H9 (cell line): ENCODE measurements at places on chromosomes 2 and 18. TPM values are rescaled to one million over a fixed set of nuclear protein-coding genes. Genes with fewer than 3 reads are reported as not detected.

MAB21L4 gene
- 0.15 and 0.37 TPM in 2 replicates for total RNA-seq

MC5R gene
- total RNA-seq, result not detected in 2 replicates

MARCHF4 gene
- 0.26 and 0.33 TPM in 2 replicates for total RNA-seq

SFTPB gene
- not detected in 2 replicates for total RNA-seq

PPP1R1C gene
- total RNA-seq, result 4.0 and 5.4 TPM in 2 replicates

GKN1 gene
- total RNA-seq, result not detected in 2 replicates

CMPK2 gene
- total RNA-seq, result 0.64 and 0.90 TPM in 2 replicates

DNA sequence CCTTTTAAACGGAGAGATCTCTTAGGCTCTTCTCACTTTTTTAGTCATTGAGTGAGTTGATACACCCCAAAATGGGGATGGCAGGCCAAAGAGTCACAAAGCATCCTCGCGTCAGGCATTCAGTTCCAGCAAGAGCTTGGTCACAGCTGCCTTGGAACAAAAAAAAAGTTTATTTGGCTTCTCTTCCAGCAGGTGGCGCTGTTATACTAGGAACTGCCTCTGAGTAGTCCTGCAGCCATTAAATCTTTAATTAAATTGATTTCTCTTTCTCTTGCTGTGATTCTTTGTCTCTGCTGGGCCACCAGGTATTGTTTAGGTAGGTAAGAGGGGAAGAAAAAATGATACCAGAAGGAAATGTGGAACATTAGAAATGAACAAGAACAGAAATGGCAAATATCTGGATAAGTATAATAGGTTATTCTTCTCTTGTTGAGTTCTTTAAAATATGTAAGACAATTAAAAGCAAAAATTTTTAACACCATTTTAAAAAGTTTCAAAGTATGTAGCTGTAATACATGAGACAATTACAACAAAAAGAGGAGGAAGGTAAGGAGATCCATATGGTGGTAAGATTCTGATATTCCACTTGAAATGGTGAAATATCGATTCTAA is 175.1 kb downstream of the GALNT1 start:
- H3K27ac ChIP-seq, result no peak overlapping the region
- no peaks in the 10 kb centered on the region for H3K27me3 ChIP-seq
- no peak overlapping the region for H3K4me3 ChIP-seq
- peak; percentile 72 for DNase-seq
- H3K36me3 ChIP-seq, result peaks cover 22% of the 10 kb centered on the region

DNA sequence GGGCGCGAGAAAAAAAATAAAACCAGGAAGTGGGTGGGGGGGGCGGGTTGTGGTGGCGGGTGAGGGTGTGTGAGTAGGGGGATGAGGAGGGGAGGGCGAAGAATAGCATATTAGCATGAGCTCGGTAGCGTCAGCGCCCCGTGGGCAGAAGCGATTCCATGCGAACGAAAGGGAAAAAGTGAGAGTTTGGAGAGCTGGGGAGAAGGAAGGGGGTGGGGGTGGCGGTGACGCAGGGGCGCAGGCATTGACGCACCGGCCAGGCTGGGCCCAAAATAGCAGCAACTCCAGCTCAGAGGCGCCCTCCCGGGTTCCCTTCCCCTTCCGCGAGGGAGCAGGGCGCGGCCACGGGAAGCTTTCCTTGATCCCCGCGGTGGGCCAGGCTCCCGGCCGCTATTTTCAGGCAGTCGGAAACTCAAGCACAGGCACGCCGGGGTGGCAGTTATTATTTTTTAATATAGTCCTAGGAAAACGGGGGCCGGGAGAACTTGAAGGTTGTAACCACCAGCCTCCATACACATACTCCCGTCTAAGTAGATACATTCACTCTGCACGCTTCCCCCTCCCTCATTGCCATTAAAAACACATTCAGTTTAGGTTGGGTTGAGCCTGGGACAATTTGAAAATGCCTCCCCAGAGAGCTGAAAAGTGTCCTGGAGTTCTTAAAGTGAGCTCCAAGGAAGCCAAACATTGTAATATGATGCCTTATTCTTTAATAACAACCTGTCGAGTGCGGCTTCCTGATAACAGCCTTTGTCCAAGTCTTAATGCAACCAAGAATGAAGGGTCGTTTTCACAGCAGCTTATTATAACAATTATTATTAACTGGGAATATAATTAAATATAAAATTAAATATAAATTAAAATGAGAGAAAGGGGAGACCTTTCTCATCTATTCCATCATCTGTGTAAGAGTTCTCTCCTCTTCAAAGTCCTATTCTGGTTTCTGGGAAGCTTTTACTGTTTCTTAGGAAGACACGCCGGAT is 2.3 kb upstream of the NR4A2 start:
- peaks cover 20% of the 10 kb centered on the region for H3K27me3 ChIP-seq
- peaks cover 2% of the 10 kb centered on the region; the same call in 1 of the 2 replicates for H3K36me3 ChIP-seq
- no peaks in the 10 kb centered on the region; the same call in none of the 2 replicates for H3K4me1 ChIP-seq
- peak; percentile 76 for DNase-seq
- no peak overlapping the region for H3K27ac ChIP-seq

DNA sequence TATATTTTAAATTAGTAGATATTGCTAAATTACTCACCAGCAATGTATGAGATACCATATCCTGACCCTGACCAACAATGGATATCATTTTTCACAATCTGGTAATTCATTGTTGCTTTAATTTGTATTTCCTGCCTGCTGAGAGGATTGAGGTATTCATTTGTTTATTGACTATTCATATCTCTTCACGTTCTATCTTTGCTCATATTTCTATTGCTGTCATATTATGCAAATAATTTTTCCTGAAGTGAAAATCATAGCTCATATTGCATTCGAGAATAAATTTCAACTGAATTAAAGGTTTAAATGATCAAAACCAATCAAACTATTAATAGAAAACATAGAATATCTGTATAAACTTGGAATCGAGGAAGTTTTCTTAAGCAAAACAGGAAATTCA is 31.0 kb downstream of the INO80D start:
- H3K4me1 ChIP-seq, result no peaks in the 10 kb centered on the region
- H3K4me3 ChIP-seq, result no peak overlapping the region
- DNase-seq, result no peak
- peaks cover 72% of the 10 kb centered on the region for H3K36me3 ChIP-seq

DNA sequence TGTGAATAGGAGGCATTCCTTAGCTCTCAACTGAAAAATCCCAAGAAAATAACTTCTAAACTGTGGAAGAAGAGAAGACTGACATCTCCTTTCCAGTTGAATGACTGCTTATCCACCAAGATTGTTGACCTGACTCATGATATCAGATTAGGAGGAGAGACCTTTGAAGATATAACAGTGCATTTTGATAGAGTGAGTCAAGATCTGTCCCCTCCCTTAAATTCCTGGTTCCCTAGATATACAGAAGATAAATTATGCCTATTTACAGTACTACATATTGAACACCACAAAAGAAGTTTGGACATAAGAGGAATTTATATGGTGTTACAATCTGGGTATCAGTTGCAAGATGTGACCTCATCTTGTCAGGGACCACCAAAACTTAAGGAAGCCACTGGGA is 285.3 kb upstream of the ZSWIM2 start:
- no peak for DNase-seq
- no peak overlapping the region for H3K27ac ChIP-seq
- no peaks in the 10 kb centered on the region for H3K27me3 ChIP-seq

DNA sequence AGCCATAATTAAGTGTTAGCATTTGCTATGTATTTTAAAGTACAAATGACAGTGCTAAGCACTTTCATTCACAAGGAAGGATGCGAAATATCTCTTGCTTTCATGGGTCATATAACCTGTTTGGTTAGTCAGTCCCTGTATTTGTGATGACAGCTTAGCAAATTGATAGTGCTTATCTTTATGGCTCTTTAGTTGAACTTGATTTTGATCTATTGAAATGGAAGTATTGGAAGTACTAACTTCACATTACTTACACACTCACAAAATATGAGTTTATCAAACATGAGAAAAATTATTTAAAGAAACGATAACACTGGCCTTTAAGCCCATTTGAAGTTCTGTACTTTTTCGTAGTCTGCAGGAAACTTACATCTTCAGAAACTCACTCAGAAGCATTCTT is 97.4 kb upstream of the NEUROD1 start:
- no peaks in the 10 kb centered on the region for H3K27me3 ChIP-seq
- H3K4me1 ChIP-seq, result no peaks in the 10 kb centered on the region
- no peaks in the 10 kb centered on the region for H3K36me3 ChIP-seq

DNA sequence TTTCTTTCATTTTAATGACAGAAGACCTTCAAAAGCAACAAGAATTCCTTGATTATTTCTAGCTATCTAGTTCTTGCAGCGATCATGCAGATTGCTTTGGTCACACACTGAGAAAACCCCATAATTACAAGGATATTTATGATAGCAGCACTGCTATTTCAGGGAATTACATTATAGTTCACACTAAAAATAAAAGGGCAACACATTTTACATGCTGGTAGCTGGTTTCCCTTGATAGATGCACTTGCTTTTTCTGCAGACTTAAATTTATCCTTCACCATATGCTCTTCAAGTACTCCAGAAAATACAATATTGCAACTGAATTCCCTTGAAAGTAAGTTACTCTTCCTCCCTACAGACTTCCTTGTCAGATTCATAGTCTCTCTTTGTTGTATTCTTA is 751.1 kb downstream of the CCDC85A start:
- H3K4me3 ChIP-seq, result no peak overlapping the region

DNA sequence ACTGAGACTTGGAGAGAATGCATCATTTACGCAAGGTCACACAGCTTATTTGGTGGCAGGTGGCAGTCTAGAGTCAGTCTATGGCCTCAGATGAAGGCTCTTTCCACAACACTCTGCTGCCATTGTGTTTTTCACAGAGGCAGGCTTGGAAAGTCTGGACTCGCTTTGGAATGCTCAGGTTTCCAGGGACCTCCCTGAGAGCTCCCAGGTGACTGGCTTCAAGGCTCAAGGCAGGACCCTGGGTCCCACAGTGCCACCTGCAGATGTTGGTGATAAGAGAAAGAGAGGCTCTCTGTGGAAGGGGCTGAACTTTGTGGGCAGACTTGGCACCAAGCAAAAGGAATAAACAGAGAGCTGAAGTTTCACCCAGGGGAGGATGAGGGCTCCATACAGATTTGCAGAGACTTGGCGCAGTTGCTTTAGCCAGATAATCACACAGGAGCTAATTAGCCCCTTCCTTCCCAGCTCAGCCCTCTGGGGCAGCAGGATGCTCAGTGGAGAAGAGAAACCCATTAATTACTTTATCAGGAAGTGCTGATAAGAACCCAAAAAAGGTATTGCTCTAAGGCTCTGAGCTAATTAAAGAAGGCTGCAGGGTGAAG is 103.5 kb downstream of the LBH start:
- no peak overlapping the region for H3K27ac ChIP-seq
- H3K36me3 ChIP-seq, result no peaks in the 10 kb centered on the region
- H3K27me3 ChIP-seq, result no peaks in the 10 kb centered on the region

DNA sequence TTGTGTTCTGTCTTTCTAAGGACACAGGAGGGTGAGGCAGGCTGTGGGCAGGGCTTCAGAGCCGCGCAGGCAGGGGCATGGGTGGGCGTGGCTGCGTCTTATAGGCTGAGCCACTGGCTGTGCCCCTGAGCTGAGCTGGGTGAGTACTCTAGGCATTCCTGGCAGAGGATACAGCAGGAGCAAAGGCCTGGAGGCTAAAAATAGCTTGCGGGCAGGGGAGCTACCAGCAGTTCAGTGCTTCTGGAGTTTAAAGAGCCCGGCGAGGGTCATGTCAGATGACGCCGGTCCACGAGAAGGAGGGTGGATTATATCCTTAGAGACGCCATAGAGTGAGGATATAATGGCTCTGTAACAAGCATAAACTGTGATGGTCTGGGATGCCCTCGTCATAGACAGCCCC is 31.5 kb upstream of the PDIA6 start:
- 0 out of 3 replicates have a peak overlapping the region, but pooled peaks have one; percentile 11 for H3K4me3 ChIP-seq
- peaks cover 3% of the 10 kb centered on the region; the same call in 1 of the 2 replicates for H3K4me1 ChIP-seq
- peaks cover 2% of the 10 kb centered on the region; the same call in 2 of the 3 replicates for H3K36me3 ChIP-seq
- H3K27ac ChIP-seq, result no peak overlapping the region

DNA sequence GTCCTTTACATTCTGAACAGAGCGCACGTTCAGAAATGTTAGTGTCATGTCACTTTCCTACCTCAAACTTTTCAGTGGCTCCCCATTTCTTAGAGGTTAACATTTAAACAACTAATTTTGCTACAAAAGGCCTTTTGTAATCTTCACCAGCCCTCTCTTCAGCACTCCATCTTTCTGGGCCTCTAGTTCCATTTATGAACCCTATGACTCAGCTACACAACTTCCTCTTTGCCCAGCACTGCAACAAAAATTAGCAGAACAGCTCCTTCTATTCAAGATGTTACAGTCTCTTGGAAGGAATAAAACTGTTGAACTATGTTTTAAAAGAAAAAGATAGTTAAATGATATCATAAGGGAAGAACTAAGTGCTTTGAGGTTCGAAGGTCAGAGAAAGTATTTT is 139.9 kb downstream of the VWC2L start:
- no peak overlapping the region for H3K4me3 ChIP-seq
- no peaks in the 10 kb centered on the region for H3K4me1 ChIP-seq
- no peaks in the 10 kb centered on the region for H3K36me3 ChIP-seq

DNA sequence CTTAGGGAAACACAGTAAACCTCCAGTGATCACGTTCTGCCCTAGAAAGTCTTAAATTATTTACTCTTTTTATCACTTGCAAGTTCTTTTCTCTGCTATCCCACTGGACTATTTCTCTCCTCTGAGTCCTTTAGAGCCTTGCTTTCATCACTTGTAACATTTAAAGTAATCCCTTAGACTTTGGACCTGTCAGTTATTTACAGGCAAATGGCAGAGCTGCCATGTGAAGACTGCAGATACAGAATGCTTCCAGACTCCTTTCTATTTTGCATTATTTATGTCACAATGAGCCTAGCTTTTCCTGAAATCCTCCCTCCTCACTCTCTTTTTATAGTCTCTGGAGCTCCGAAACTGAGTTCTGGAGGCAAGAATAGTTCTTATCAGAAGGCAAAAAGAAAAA is 325.6 kb upstream of the TRIB2 start:
- no peak overlapping the region for H3K4me3 ChIP-seq
- no peaks in the 10 kb centered on the region for H3K4me1 ChIP-seq
- no peak overlapping the region for H3K27ac ChIP-seq
- H3K27me3 ChIP-seq, result no peaks in the 10 kb centered on the region
- no peak for DNase-seq

DNA sequence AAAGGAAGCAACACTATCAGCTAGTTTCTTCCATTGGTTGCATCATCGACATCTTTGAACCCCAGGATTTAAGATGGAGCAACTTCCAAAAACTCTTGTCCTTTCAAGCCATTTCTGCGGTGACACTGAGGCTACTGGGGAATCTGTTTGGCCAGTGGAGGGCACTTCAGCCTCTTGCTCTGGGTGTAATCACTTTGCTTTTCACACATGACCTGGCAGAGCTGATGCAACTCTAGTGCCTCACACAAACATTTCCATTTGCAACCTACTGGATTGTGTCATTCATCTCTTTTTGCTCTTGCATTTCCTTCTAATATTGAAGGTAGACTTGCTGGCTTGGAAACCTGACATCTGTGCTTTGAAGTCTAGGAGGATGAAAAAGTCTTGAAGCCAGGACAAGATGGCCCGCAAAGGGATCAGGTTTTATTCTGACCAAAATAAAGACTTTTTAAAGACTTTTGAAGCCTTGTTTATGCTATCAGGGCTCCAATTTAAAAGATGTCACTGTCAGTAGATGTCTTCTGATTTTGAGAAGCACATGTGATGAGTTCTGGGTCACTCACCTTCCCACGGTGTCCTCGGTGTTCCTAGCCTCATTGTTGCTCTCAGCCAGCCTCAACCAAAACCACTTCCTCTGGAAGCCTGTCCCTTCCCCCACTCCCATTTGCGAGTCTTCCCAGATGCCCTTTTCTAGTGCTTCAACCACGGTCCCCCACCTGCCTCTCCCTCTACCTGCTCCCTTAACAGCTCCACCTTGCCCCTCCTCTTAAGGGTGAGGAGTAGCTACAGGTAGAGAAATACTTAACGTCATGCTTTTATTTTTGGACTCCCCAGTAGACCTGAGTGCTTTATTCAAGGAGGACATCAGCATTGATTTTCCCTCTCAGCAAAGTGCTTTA is 69.7 kb upstream of the KCNE4 start:
- peak; percentile 62 for DNase-seq
- H3K4me1 ChIP-seq, result peaks cover 6% of the 10 kb centered on the region; the same call in 1 of the 2 replicates
- no peak overlapping the region for H3K4me3 ChIP-seq
- peaks cover 26% of the 10 kb centered on the region for H3K36me3 ChIP-seq
- H3K27ac ChIP-seq, result no peak overlapping the region
